Gastrocnemius medialis (tissue), 4 donors: ENCODE measurements at places on chromosomes 2 and 18. TPM values are rescaled to one million over a fixed set of nuclear protein-coding genes. Genes with fewer than 3 reads are reported as not detected.
A peak's percentile ranks its signal among the peaks of the same experiment; 100 is the strongest.

Gene DNER
- 1.7 TPM for total RNA-seq

Gene NRP2
- total RNA-seq = 2.1 TPM

Gene ADRA2B
- total RNA-seq = 2.4 TPM

Gene SUCLG1
- total RNA-seq = 102 TPM

Gene CRYGC
- not detected for total RNA-seq

Gene ODC1
- 176 TPM for total RNA-seq

Gene SLC11A1
- total RNA-seq = 5.4 TPM

- DNase-seq = no peak
Measured at GRCh38 chr2:105769504-105769903, 24.8 kb downstream of the NCK2 start.

DNA sequence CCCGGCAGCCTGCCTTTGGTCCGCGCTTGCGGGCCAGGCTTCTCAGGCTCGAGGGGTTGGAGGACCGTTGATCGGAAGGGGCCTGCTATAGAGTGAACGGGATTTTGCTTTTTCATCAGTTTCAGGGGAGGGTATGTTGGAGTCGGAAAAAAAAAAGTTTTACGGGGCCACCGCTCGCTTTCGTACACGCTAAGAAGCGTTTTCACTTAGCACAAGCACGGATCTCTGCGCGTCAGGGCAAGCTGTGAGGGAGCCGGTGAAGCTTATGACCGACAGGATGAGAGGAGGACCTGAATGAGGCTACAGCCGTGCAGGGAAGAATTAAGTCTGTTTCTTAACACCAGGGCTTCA is 443 bp downstream of the CPSF3 start:
- no peak for DNase-seq

DNA sequence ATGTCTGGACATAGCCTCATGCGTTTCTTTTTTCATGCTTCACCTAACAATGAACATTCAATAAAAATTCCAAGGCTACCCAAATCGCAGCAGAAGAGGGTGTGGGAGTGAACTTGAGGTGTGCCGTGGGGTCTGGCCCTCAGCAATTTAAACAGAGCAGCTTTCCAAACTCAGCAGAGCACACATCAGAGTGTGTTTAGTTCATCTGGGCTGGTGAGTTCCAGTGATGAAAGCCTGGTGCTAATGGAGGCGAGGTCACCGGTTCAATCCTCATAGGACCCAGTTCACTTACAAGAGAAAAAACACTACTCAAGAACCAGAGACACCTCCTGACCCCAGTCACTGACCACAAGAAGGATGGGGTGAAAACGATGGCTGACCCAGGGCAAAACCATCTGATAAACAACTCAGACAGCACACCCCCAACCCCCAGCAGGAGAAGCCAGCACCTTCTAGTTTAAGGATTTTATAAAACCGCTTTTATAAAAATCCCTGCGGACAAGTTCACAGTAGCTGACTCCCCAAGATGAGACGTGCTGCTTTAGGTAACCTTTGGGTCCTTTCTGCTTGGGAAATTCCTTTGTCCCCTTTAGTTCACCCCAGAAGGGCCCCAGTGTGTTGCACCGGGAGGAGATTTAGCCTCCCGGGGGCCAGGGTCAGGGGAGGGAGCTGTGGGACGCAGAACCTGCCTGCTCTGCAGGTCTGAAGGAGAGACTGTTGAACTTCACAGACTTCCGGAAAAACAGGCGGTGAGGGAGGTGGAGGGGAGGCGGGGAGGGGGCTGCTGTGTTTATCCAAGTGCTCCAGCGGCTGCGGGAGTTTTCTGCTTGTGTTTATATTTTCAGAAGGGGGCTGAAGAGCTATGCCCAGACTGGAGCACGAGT is 152.7 kb upstream of the SOX11 start:
- DNase-seq = no peak

- no peak for DNase-seq
Measured at GRCh38 chr2:173891315-173892037, 73.7 kb downstream of the SP3 start.

DNA sequence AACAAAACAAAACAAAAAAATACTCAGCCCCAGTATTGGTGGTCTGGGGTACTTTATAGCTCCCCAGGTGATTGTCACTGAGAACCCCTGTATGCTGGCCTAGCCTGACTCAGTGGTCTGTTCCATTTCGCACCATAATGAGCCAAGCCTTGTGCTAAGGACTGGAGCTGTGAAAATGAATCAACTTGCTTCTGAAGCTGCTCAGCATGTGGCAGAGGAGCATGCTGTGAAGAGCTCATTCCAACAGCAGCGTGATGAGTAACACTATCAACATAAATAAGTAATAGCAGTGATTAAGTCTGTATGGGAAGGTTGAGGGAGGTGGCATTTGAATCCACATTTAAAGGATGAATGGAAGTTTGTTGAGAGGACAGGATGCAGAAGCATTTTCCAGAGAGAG is 67.2 kb upstream of the ATL2 start:
- no peak for DNase-seq

DNA sequence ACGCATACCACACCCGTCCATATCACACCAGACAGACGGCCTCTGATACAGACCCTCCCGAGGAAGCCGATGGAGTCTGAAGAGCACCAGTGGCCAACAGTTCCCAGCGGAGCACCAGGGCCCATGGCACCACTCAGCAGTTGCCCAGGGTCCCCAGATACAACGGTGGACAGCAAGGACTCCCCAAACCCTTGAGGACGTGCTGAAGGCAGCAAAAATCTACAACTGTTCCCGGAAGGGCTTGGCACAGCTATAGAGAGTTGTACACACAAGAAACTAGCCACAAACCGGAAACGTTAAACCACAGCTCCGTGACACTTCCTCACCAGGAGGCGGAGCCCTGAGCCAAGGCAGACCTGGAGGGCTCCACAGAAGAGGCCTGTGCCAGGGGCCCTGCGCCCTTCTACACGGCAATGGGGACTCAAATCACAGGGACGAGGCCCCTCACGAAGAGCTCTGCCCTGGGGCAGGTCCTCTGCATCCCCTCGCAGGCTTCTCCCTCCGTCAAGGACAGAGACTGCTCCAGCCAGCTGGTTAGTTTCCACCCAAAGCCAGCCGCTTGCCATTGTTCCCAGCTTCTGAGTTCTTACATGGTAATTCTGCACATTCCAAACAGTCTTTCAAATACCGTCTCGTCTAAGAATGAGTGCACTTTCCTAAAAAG is 133.4 kb downstream of the HDAC4 start:
- DNase-seq = peak; percentile 73

GRCh38 chr2:17976871-17977746 is 98.6 kb downstream of the KCNS3 start:
- DNase-seq = peak; percentile 83

DNA sequence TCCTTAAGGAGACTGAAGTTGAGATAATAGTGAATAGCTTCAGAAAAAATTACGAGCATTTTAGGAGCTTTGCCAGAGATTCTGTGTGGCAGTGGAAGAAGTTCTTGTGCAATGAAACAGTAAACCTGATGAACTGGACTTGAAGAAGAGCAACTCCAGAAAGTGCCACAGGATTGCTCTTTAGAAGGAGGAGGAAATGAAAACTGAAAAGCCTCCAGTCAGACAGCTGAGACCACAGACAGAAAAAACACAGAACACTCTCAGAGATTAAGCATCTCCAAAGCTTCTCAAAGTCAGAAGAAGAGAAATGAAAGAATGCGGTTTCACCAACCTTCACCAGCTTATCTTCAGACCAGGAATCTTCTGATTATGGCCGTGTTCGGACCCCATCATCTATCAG is 329.7 kb upstream of the CNTNAP5 start:
- DNase-seq = no peak

- no peak for DNase-seq
Measured at GRCh38 chr2:175824243-175824642, 177.8 kb downstream of the LNPK start.

DNA sequence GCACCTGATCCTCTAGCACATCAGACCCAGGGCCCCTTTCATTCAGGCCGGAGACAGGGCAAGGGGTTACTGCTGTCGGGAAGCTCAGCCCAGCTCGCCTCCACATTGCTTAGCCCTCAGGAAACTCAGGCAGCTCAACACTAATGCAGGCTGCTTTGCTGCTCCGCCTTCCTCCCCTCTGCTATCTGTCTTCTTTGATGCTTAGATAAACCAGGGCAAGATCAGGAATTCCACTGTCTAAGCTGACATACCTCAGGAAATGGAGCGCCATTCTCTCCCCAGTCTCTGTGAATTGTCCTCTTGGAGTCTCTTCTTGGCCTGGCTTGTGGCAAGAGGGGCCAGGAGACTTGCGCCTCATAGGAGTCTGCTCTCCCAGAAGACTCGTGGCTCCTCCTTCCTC is 25.5 kb upstream of the EXOC6B start:
- no peak for DNase-seq

DNA sequence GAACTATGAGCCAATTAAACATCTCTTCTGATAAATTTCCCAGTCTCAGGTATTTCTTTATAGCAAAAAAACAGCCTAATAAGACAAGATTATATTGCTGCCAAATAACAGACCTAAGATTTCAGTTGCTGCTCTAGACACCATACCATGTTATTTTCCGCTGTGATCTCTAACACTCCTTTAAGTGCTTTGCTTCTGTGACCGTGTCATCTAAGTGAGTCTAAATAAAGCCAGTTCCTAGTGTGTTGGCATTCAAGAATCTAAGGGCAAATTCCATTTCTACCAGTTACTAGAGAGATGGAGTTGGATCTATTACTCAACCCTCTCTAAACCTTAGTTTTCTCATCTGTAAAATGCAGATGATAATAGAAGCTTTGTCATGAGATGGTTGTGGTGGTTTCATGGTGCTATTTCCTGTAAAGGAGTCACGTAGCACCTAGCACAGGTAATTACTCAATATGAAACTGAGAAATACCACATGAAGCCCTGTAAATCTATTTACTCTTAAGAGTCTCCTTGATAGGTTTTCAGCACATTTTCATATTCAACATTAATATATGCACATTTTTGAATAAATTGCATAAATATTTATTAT is 40.5 kb downstream of the SPHKAP start:
- DNase-seq = no peak

GRCh38 chr2:124704071-124704925 is 679.2 kb downstream of the CNTNAP5 start:
- no peak for DNase-seq

DNA sequence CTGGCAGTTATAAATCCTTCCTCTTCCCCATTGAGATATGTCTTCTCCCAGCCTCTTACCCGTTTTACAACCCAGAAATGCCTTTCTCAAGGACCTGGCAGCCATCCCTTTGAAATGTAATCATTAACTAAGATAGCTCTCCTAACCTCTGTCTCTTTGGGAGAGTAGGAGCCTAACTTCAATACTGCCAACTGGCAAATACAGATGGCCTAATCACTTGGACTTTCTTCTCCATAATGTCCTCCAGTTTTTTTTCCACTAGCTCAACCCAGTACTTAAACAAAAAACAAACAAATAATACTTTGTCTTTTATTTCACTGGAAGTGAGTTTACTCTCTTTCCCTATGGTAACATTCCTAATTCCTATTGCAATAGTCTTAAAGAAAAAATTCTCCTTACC is 1391.1 kb downstream of the SUCLG1 start:
- DNase-seq = no peak

GRCh38 chr2:7626139-7626537 is 708.9 kb downstream of the RNF144A start:
- no peak for DNase-seq

DNA sequence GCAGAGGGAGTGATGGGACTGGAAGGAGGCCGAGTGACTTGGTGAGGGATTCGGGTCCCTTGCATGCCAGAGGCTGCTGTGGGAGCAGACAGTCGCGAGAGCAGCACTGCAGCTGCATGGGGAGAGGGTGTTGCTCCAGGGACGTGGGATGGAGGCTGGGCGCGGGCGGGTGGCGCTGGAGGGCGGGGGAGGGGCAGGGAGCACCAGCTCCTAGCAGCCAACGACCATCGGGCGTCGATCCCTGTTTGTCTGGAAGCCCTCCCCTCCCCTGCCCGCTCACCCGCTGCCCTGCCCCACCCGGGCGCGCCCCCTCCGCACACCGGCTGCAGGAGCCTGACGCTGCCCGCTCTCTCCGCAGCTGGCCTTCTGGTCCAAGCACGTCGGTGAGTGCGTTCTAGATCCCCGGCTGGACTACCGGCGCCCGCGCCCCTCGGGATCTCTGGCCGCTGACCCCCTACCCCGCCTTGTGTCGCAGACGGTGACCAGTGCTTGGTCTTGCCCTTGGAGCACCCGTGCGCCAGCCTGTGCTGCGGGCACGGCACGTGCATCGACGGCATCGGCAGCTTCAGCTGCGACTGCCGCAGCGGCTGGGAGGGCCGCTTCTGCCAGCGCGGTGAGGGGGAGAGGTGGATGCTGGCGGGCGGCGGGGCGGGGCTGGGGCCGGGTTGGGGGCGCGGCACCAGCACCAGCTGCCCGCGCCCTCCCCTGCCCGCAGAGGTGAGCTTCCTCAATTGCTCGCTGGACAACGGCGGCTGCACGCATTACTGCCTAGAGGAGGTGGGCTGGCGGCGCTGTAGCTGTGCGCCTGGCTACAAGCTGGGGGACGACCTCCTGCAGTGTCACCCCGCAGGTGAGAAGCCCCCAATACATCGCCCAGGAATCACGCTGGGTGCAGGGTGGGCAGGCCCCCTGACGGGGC is 4.6 kb downstream of the PROC start:
- DNase-seq = no peak

GRCh38 chr18:8526332-8526731 is 82.9 kb upstream of the RAB12 start:
- DNase-seq = no peak

DNA sequence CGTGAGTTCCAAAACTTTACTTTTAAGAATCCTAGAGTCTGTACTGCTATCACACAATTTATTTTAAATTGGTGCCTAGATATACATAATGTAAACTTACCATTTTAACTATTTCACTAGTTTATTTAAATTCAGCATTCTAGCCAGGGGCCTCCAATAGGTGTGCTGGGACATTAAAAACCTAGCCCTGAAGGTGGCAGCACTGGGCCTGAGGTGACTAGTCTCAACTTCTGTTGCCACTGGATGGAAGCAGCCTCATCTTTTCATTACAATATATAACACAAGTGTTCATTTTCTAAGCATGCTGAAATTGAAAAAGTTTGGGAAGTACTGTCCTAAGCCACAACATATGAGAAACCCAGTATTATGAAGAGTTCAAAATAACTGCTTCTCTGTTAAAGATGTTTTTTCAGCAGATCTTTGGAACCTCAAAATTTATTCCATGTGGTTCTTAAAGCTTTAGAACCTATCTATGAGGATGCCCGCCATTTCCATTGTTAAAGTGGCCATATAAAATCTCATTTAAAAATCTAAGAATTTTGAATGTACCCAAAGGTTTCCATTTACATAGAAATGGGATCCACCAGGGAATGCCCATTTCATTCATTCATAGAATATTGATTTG is 2.9 kb upstream of the RBBP8 start:
- DNase-seq = peak; percentile 29

- DNase-seq = no peak
Measured at GRCh38 chr2:54504866-54505265, 48.7 kb downstream of the SPTBN1 start.

GRCh38 chr2:46229134-46230063 is 67.8 kb upstream of the EPAS1 start:
- no peak for DNase-seq

DNA sequence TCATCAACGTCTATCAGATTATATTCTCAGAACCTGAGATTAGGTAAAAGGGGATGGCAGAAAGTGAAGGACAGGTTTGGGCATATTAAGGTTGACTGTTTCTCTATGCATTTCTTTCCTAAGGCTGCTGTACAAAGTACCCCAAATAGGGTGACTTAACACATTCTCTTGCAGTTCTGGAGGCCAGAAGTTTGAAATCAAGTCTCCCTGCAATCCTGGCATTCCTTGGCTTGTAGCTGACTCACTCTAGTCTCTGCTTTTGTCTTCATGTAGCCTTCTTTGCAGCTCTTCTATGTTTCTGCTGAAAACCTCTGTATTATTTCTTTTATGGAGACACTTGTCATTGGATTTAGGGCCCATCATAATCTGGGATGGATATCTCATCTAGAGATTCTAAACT is 364.3 kb downstream of the PLCL1 start:
- DNase-seq = no peak

GRCh38 chr18:5155218-5155906 is 41.7 kb downstream of the AKAIN1 start:
- DNase-seq = no peak
